ENCODE measurements at places on chromosomes 12 and 14.

GRCh38 chr14:104222396-104223036 lies 84.1 kb downstream of the KIF26A start:
- no peak for DNase-seq

DNA sequence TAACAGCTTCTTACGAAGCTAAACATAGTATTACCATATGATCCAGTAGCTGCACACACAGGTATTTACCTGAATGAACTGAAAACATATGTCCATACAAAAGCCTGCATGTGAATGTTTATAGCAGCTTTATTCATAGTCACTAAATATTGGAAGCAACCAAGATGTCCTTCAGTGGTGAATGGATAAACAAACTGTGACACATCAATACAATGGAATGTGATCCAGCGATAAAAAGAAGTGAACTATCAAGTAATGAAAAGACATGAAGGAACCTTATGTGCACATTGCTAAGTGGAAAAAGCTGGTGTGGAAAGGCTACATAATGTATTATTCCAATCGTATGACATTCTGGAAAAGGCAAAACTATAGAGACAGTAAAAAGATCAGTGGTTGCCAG lies 38.1 kb upstream of the JDP2 start:
- DNase-seq: peak; percentile 55

DNA sequence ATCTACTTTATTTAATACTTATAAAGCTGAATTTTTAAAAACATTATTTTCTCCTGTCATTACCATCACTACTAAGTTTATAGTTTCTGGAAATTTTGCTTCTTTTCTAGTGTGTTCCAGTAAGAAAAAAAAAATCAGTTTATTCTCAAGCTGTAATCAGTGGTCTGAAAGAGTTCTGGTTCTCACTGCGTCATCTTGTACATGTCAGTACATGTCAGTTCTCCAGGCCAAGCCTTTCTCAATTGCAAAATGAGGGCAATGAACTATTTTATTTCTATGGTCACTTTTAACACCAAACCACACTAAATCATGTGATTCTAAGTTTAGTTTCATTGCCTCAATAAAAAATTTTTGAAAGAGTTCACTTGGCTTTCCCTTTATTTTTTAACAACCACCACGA lies 468.9 kb upstream of the LRFN5 start:
- peak; percentile 1 for DNase-seq

DNA sequence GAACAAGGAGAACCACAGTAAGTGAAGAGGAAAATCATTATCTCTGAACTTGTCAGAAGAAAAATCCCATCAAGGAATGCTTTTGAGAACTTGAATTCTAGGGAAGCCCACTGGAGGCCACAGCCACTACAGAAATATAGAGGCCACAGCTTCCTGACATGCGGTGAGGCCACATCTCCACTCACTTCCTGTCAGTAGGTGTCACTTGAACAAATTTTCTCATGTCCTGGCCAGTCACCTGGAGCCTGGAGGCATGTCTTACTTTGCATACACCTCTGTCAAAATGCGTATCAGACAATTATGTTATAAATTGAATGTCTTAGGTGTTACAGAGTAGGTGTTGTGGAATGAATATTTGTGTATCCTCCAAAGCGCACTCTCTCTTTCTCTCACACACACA lies 370.3 kb downstream of the DAD1 start:
- DNase-seq: no peak

GRCh38 chr12:116861320-116861719 lies 19.9 kb downstream of the HRK start:
- peak; percentile 61 for DNase-seq

DNA sequence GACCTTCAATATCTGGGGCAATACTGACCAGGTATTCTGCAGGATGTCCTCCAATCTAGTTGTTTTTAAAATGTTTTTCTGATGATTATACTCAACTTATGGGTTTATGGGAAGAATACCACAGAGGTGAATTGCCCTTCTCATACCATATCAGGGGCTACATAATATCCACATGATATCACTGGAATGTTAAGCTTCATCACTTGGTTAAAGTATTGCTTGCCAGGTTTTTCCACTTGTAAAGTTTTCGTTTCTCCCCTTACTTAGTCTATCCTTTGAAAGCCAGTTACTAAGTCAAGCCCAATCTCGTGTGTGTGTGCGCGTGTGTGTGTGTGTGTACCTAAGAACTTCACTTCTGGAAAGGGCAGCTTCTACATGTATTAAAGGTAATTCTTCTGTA lies 980.9 kb upstream of the FBXO33 start:
- DNase-seq: peak; percentile 0

GRCh38 chr12:31588976-31589375 lies 2.0 kb downstream of the DENND5B start:
- peak; percentile 49 for DNase-seq

DNA sequence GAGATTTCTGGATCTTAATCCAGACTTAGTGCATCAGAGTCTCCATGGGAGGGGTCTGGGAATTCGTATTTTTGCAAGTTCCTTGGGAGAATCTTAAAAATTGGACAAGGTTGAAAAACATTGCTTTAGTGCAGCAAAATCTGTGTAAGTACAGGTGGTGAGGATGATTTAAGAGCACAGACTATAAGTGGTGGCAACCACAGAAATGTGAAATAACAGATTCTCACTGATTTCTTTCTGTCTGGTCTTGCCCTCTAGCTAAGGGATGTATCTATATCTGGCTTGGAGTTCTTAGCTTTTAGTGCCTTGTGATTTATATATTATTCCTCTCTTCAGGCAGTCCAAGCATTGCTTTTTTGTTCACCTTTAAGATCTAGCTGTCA lies 116.2 kb downstream of the DIP2B start:
- peak; percentile 20 for DNase-seq

DNA sequence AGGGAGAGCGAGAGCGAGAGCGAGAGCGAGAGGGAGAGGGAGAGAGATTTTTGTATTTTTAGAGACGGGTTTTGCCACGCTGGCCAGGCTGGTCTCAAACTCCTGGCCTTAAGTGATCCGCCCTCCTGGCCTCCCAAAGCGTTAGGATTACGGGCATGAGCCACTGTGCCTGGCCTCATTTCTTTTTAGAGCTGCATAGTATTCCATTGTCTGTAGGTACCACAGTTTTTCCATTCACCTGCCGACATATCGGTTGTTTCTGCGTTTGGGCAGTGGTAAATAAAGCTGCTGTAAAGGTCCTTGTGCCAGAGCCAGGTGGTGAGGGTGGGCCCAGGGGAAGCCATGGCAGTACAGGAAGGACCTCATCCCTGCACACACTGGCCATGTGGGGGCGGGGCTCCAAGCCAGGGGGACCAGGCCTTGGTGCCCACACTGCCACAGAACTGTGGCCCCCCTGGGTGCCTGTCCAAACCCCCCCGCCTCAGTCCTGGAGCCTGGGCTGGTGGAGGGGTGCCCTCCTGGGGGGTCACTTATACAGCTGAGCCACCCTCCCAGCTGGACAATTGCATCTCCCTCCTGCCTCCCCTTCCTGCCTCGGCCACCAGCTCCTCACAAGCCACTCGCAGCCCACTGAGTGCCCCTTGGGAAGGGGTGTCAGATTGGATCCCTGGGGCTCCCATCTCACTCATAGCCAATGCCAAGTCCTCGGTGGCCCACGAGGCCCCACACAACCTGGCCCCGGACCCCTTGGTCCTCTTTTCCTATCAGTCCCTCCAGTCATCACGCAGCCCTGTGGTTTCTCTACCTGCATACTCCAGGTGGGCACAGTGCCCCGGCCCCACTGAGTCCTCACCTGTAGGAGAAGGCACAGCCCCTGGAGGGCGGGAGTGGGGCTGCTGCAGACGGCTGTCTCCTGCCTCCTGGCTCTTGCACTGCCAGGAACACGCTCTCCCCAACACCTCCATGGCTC lies 1.7 kb upstream of the PUS1 start:
- DNase-seq: no peak

- no peak for DNase-seq
These were observed 469.8 kb downstream of the PCNX1 start for GRCh38 chr14:71377099-71377498.

DNA sequence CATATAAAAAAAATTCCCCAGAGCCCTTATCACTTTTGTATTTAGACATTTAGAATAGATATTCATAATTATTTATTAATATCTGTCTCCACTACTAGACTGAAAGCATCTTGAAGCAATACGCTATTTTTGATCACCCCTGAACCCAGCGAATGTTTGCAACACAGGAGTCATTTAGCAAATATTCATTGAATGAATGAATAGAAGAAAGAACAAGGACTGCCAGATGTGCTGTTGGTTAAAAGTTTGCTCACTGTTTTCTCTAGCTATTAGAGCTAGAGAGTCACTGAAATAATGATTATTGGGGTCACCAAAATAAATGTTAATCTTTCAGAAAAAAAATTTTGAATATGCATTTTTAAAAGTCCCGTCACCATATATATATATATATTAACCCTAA lies 174.3 kb downstream of the ACSS3 start:
- no peak for DNase-seq

DNA sequence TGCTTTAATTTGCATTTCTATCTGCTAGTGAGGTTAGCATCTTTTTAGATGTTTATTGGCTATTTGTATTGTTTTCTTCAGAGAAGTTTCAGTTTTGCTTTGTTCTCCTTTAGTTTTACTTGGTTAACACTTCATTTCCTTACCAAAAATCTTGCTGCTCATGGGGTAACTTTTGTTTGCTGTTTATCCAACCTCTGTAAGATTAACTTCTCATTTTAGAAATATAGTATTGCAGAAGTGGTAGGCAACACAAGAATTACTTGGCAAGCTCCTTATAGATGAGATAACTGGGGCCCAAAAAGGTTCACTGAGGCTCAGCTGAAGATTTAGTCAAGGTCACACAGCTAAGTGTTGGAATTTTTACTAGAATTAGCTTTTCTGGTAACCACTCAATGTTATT lies 40.5 kb downstream of the ALKBH1 start:
- no peak for DNase-seq

GRCh38 chr12:124428792-124429281 lies 133.9 kb downstream of the RFLNA start:
- DNase-seq: no peak

GRCh38 chr14:41498959-41499358 lies 107.7 kb upstream of the LRFN5 start:
- no peak for DNase-seq

DNA sequence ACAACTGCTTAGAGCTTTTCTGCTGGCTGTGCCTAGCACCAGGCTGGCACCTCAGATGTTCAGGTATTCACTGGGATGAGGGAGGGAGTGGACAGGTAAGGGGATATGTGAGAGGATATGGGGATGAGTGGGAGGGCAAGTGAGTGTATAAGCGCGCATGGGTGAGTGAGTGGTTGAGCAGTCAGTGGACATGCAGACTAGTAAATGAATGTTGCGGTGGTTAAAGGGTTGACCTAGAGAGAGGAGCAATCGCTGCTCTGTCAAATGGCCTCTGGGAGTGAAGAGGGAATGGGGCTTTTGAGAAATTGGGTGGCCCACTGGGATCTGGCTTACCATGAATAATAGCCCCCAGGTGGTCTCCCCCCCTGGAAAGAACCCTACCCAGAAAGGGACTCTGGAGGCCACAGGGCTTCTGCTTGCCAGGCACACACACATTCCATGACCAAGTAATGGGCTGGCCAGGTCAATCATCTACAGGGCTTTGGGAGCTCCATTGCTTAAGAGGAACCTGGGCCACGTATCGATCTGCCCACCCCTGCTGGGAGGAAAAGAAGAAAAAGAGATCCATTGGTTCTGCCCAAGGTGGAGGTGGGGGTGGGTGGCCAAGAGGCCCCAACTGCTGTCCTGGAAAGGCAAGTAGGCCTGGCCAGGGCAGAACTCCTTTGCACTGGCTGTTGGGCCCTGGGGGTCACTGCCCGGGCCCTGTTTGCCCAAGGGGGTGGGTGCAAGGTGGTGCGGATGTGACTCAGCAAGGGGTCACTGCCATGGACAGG lies 30.8 kb upstream of the ZFP36L1 start:
- no peak for DNase-seq

GRCh38 chr12:49367381-49368239 lies at the start of gene SPATS2:
TSS of gene SPATS2 (plus strand) at chr12:49367462. CDS start at chr12:49461013, 93,551 bp downstream.
- DNase-seq: peak; percentile 38

- DNase-seq: peak; percentile 57
These were observed 1.9 kb upstream of the SCFD1 start for GRCh38 chr14:30620178-30620577.

GRCh38 chr12:65259501-65259900 lies 19.0 kb upstream of the MSRB3 start:
- DNase-seq: no peak

DNA sequence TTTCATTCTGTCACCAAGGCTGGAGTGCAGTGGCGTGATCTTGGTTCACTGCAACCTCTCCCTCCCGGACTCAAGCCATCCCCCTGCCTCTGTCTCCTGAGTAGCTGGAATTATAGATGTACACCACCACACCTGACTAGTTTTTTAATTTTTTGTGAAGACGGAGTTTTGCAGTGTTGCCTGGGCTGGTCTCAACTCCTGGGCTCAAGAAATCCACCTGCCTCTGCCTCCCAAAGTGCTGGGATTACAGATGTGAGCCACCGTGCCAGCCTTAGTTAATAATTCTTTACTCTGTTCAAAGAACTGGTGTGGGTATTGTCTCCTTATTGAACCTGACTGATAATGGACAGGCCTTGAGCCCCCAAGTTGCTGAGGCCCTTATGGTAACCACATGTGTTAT lies 10.4 kb upstream of the KRT7 start:
- DNase-seq: no peak

- DNase-seq: peak; percentile 43
These were observed 211.8 kb upstream of the HMGA2 start for GRCh38 chr12:65612440-65612839.

DNA sequence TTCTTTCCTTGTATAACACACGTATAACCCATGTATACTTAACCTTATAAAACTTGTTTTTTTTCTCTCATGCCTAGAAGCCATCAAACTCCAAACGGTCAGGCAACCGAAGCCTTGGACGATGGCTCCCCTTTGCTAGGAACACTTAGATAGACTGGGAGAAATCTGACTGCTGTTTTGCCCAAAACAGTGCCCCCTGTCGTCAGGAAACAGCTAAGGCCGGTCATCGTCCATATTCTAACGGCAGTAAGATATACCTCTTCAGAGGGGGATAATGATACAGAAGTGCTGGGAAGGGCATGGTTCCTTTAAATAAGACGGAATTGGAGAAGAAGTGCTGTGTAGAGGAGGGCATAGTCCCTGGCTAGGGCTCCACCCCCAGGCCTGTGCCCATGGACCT lies 130.5 kb downstream of the SLC41A2 start:
- DNase-seq: no peak

DNA sequence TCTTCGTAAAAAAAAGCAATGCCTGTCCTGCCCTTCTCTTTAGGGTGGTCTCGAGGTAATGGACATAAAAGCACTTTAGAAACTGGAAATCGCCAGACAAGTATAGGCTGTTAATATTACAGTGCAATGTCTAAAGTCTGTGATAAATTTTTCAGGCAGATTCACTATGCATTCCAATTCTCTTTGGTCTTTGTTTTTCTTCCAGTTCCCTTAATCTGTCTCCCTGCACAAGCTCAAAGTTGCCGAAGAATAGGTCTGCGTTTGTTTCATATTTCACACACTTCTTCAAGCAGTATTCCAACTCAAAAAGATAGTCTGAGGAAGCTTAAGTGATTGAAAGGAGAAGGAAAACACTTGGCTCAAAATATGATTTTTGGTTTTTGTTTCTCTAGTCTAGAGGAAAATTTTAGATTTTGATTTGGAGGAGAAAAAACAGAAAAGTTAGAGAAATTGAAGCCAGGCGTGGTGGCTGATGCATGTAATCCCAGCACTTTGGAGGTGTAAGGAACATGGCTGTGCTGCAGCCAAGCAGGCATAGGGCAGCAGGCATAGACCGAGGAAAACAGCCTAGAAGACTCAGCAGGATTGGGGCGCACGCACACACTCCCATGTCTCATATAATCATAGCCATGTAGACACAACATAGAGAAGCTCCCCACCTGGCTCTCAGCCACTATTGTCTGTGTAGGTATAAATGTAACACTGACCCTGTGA lies 96.2 kb upstream of the TMPO start:
- DNase-seq: no peak

GRCh38 chr12:46303039-46303666 lies 34.3 kb upstream of the SLC38A1 start:
- peak; percentile 35 for DNase-seq
